Naive thymus-derived CD4-positive, alpha-beta T cell (primary cell): ENCODE measurements at places on chromosomes 4 and X.

- H3K27ac ChIP-seq = no peak overlapping the region
- no peaks in the 10 kb centered on the region for H3K36me3 ChIP-seq
- no peak overlapping the region for H3K4me3 ChIP-seq
- no peaks in the 10 kb centered on the region for H3K27me3 ChIP-seq
- peaks cover 8% of the 10 kb centered on the region for H3K4me1 ChIP-seq
These were observed 103.2 kb downstream of the ANXA3 start for GRCh38 chr4:78654807-78655206.

DNA sequence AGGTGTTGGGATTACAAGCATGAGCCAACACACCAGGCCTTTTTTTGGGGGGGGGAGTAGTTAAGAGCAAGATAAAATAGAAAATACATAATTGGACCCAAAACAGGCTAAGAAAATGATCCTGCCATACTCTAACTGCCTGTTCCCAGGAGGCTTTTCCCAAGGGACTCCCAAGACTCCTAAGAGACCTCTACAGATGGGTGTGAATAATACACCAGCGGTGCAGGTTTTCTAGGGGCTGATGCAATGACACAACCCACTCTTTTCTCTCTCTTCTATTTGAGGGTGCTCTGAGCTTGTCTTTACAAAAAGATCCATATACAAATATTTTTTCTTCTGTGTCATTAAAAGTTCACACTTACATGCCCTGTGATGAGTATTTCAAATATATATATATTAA lies 116.9 kb downstream of the RASL11B start:
- no peaks in the 10 kb centered on the region for H3K27me3 ChIP-seq
- no peaks in the 10 kb centered on the region for H3K4me1 ChIP-seq
- H3K4me3 ChIP-seq = no peak overlapping the region
- no peak overlapping the region for H3K27ac ChIP-seq

GRCh38 chr4:110231869-110232268 lies 33.5 kb upstream of the ELOVL6 start:
- H3K27ac ChIP-seq = no peak overlapping the region
- H3K36me3 ChIP-seq = no peaks in the 10 kb centered on the region
- H3K4me3 ChIP-seq = no peak overlapping the region
- no peaks in the 10 kb centered on the region for H3K27me3 ChIP-seq
- no peaks in the 10 kb centered on the region for H3K4me1 ChIP-seq
- DNase-seq = no peak

GRCh38 chr4:81541161-81541945 lies 69.6 kb upstream of the RASGEF1B start:
- no peaks in the 10 kb centered on the region for H3K27me3 ChIP-seq
- no peak for DNase-seq
- no peak overlapping the region for H3K27ac ChIP-seq

DNA sequence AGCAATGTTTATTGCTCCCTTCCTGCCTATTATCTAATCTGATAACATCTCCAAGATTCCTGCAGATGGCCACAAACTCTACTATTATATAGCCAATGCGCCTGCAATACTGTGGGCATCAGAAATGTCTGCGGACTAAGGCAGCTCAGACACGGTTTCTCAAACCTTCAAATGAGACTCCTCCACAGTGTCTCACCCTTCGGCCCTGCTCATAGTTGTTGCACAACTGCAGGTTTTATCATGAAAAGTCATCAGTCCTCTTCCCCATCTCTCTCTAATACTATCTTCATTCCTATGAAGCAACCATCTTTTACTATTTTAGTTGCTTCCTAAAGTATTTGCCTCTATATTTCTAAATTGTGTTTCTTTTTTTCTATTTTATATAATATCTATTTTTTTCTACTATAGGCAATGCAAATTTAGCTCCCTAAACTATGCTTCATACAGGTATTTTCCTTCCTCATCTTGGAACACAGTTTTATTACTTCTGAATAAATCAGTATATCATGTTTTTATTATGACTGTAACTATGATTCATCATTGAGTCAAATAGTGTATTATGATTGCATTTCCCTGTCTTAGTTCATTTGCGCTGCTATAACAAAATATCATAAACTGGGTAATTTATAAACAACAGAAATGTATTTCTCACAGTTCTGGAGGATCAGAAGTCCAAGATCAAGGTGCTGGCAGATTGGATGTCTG lies 129.7 kb upstream of the EDNRA start:
- no peak for DNase-seq
- H3K4me1 ChIP-seq = no peaks in the 10 kb centered on the region
- H3K4me3 ChIP-seq = no peak overlapping the region
- H3K27me3 ChIP-seq = no peaks in the 10 kb centered on the region
- no peak overlapping the region for H3K27ac ChIP-seq
